ENCODE measurements at places on chromosomes 5 and 9. TPM values are rescaled to one million over a fixed set of nuclear protein-coding genes. Genes with fewer than 3 reads are reported as not detected.

RLN1 gene
- not detected for total RNA-seq

GDNF gene
- 4.2 TPM for total RNA-seq

CCNO gene
- not detected for total RNA-seq

SPINK6 gene
- total RNA-seq, result 1.9 TPM

CDK7 gene
- total RNA-seq, result 7.2 TPM

ADGRD2 gene
- total RNA-seq, result not detected

RIOK2 gene
- total RNA-seq, result 19.5 TPM

PAEP gene
- not detected for total RNA-seq

OLFM1 gene
- 19.3 TPM for total RNA-seq

GRCh38 chr5:172322028-172322965 is 38.7 kb upstream of the UBTD2 start:
- DNase-seq, result peak; percentile 42

DNA sequence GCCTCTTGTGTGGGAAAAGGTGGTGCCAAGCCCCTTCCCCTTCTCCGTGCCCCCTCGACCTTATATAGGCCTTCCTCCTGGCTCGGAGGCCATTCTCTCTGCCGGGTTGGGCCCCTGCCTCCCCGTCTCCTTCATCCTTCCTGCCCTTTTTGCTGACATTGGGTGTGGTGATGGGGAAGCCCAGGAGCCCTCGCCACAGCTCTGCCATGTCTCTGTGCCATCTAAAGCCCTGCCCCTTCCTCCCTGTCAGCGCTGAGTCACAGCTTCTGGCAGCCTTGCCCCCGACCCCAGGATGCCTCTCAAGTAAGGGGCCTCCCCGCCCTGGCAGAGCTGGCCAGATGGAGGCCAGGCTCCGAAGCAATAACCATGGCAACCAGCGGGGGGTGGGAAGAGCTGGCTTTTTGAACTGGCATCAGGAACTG is 30.4 kb downstream of the JADE2 start:
- peak; percentile 80 for DNase-seq

GRCh38 chr5:69242215-69242927 is 7.7 kb downstream of the CDK7 start:
- no peak for DNase-seq

DNA sequence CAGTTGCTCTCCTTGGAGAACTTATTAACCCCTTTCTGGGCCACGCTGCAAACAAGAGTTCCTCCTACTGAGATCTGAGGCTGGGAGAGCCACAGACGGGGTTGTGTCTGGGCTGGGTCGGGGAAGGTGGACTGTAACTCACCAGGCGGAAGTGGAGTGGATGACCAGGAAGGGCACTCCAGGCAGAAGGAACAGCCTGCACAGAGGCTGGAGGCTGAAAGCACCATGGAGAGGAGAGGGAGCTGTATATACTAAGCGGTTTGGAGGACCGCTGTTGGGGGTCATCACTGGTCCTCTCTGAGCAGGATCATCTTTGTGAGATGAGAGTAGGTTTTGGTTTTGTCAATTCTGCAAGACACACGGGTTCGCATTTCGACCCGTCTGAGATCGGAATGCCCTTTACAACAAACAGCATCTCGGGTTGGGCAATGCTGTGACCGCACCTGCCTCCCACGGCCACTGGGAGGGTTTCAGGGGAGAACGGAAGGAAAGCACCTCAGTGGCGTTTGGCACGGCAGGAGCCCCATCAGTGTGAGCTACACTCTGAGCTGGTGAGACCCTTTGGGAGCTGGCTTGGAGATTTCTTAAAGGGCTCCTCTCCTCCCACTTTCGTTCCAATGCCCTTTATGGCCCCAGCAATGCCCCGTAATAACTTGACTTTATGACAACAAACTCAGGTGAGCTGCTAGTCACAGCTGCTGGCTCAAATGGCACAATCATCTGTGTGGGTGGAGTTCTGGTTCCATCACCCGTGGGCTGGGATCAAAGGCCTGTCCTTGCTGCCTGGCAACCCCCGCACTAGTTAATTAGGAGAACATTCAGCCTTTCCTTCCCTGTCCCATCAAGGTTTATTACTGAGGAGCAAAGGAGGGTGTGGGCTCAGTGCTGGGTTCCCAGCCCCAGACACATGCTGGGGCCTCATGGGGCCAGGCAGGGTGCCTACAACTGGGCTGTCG is 18.7 kb upstream of the NEURL1B start:
- DNase-seq, result no peak

DNA sequence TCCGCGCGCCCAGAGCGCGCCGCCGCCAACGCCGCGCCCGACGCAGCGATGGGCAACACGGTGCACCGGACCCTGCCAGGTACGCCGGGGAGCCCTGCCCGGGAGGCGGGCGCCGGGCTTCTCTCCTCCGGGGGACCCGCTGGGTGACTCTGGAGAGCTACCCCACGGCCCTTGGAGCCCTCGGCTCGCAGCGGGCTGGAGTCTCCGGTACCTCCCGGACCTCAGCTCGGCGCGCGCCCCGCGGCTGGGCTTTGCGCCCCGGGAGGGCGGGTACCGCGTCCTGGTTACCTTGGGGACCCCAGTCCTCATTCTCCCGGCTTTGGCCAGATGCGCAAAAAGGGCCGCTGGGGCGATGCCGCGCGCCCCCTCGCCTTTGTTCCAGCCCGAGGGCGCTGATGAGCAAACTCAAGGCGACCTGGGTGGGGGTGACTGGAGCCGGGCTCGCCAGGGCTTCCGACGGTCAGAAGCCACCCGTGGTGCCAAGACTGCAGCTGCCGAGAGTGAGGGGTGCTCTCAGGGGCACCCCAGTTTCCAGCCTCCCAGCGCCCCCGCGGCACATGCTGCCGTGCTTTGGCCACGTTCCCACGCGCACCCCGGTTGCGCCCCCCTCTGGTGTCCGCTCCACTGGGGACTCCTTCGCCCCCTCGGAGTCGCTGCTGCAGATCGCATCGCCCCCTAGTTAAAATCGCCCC is 442 bp downstream of the NEURL1B start:
- DNase-seq, result peak; percentile 74

DNA sequence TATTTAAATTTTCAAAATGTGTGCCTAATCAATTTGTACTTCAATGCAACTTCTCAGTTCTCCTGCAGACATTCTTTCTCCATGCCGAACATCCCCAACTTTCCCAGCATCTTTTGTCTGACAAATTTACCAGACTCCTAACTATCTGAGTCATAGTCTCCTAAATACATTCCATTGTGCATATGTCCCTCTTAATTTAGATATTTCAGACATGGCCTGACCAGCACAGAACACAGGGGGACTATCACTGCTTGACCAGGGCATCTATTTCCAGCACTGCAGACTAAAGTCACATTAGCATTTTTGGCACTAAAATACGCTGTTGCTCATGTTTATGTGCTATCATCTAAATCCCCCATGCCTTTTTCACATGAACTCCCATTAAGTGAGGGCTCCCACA is 71.9 kb downstream of the ITGA1 start:
- DNase-seq, result no peak

DNA sequence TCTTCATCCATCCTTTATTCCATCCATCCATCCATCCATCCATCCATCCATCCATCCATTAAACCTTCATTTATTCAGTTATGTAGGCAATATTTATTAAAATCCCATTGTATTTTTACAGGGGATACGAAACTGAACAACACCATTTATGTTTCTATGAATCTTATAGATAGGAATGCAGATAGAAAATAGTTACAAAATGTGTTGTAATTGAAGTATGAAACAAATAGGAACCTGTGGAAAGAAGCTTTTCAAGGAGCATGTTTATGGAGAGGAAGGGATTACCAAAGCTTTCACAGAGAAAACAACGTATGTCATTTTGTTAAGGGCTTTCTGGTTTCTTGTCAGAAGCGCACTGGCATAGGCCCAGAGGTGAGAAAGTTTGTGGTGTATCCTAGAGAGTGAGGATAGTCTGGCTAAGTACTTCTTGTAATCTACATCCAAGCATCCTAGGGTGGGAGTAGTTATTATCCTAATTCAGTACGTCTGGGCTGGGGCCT is 184.0 kb downstream of the CNTLN start:
- no peak for DNase-seq

- DNase-seq, result no peak
Measured at GRCh38 chr5:8138884-8139283, 269.9 kb downstream of the MTRR start.

DNA sequence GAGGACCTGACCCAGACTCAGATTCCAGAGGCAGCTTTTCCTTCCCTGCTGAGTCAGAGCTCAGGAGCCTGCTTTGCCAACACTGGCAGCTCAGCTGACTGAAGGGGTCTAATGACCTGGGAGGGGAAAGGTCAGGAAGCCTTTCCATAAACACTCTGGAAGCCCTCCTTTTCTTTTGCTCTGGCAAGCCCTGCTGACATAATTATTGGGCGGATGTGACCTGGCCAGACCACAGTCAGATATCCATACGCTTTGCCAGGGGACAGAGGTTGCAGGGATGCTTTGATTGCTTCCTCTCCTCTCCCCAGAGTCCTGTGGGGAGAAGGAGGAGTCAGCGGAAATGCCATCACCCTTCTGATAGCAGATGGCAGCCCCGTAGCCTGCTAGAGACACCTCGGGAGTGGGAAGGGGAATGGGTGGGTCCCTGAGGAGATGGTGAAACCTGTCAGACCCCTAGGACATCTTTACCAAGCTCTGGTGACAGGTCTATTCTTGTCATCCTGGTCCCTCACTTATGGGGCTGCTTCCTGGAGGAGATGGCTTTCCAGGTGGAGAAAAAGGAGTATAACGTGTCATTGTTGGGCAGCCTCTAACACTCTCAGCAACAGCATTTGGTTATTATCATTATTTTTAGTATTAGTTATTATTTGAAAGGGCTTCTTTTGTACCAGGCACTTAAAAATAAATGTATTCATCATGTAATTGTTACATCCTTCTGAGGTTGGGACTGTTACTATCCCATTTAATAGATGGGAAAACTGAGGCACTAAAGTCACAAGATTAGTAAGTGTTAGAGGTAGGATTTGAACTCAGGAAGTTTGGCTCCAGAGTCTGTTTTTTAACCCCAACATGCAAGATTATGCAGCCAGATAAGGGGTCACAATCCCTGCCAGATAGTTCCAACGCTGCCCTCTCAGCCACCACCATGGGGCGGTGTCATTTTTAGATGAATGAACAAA is 11.6 kb downstream of the COL27A1 start:
- DNase-seq, result no peak

GRCh38 chr9:87676976-87677775 is 48.7 kb upstream of the CTSL start:
- DNase-seq, result peak; percentile 88

GRCh38 chr9:6113312-6113711 is 97.9 kb upstream of the RANBP6 start:
- DNase-seq, result no peak

- DNase-seq, result no peak
Measured at GRCh38 chr9:35059438-35059837, 13.0 kb downstream of the VCP start.

DNA sequence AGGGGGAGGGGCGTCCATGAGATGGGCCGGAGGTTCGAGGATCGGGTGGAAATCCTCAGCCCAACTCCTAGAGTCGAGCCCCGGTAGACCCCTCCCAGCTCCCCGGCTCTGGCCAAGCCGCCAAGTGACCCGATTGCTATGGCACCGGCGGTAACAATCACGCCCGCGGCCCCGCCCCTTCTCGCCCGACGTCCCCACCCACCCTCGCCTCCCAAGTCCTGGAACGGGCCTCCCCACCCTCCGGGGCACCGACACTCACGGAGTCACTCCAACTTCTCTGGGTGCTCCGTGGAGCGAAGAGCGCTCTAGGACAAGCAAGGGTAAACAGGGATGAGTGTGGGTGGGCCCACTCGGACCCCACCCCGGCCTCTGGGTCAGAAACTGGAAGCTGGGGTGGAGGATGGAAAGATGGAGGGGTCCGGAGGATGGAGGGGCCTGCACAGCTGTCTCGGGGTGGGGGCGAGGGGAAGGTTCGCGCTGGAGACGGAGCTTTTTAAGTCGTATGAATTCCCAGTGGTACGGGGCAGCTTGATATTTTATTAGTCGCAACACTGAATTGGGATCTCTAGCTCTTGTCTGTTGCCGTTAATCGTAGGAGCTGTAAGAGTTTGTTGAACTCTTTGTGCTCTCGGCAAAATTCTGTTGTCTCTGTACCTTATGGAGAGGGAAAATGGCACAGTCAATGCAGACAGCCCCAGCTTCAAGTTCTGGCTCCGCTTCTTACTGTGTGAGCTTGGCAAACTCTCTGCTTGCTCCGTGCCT is at the start of gene SPACA9:
SPACA9 (plus strand) TSS at position 204 of the 762 bp plus-strand sequence. CDS start 5,050 bp downstream, outside the sequence.
- peak; percentile 89 for DNase-seq

DNA sequence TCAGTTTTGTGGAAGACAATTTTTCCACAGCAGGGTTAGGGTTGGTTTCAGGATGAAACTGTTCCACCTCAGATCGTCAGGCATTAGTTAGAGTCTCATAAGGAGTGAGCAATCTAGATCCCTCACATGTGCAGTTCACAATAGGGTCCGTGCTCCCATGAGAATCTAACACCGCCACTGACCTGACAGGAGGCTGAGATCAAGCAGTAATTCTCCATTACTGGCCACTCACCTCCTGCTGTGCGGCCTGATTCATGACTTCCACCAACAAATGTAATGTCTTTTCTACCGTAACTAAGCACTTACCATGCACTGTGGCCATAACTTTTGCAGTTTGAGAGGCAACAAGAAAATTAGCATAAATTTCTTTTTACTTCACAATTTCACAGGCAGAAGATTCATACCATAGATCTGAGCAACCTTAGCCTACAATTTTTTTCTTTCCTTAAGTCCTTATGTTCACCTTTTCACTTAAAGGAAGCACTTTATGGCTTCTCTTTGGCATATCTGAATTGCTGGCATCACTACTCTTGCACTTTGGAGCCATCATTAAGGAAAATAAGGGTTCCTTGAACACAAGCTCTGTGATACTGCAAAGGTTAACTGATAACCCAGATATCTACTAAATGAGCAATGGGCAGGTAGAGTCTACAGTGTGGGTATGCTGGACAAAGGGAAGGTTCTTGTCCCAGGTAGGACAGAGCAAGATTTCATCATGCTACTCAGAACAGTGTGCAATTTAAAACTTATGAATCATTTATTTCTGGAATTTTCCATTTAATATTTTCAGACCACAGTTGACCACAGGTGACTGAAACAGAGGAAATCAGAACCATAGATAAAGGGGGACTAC is 83.0 kb upstream of the IFNK start:
- DNase-seq, result no peak

DNA sequence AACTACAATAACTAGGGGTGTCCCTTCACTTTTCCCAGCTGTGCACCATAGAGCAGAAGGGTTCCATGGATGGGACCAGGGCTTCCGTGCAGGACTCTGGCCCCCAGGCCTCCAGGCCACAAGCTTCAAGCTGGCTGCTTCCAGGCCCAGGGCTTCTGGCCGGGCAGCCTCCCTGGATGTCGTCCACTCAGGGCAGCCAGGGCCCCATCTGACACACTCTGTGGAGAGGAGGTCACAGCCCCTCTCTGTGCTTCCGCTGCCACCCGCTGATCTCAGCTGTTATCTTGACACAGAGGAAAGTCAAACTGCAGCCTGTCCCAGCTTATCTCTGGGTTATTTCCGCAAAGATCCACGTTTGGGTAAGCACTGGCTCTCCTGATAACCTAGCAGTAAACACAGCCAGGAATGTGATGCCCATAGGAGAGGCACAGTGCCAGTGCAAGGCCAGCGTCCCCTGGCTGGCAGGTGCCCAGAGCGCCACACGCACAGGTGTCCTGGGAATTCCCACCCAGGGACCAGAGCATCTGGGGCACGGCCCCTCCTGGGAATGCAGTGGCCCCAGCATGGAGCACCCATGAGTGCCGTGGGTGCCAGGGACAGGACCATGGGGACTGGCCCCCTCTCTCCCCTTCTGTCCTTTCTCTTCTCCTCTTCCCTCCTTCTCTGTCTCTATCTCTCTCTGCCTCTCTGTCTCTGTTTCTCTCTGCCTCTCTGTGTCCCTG is 15.6 kb upstream of the SLC6A19 start:
- no peak for DNase-seq
